ENCODE measurements at places on chromosomes 4 and X.

- no peak for DNase-seq
Measured at GRCh38 chr4:33625748-33626147, 2618.6 kb downstream of the ARAP2 start.

GRCh38 chrX:9352694-9353411 lies 112.0 kb upstream of the TBL1X start:
- DNase-seq: no peak

GRCh38 chr4:134328741-134329140 lies 127.2 kb upstream of the PABPC4L start:
- no peak for DNase-seq

GRCh38 chr4:140602714-140603113 lies 34.0 kb upstream of the UCP1 start:
- DNase-seq: no peak

Measured in renal cortical epithelial cell (primary cell).